Astrocyte (in vitro differentiated cells and primary cell): ENCODE measurements at places on chromosomes 6 and 20. TPM values are rescaled to one million over a fixed set of nuclear protein-coding genes. Genes with fewer than 3 reads are reported as not detected.
A peak's percentile ranks its signal among the peaks of the same experiment; 100 is the strongest.

The RSPO3 gene
- total RNA-seq: 2.6 and 4.5 TPM in 2 replicates

DNA sequence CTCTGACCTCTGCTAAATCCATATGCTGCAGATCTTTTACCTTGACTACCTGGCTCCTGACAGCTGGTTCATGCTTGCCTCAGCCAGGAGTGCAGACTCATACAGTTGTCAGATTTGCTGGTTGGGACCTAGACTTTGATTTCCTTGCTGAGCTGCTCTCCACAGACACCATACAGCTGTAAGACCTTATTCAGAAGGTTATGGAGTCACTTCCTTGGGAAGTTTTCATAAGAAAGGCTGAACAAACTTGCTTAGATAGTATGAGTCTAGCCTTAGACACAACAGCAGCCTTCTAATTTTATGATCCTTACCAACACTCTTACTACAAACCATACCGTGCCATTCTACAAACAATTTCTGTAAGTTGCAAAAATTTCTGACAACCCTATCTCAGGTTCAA, 102.9 kb downstream of the EDN1 start:
- H3K27me3 ChIP-seq: no peaks in the 10 kb centered on the region
- DNase-seq: no peak
- H3K4me3 ChIP-seq: no peak overlapping the region

DNA sequence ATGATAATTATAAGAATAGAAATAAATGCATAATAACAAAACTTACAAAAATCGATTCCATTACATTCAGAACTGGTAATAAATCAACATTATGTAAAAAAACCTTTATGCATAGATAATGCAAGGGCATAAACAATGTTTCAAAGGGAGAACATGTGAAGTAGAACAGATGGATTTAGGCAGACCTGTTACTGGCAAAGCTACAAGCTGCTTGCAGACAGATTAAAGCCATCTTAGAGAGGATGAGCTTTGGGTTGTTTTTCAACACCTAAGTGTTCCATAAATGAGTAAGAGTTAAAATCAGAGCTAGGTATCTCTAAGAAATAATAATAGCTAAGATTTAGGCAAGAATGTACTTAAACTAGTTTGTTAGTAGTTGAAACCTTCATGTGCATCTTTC, 37.2 kb downstream of the SNAP25 start:
- no peak overlapping the region for H3K27ac ChIP-seq
- H3K27me3 ChIP-seq: peaks cover 1% of the 10 kb centered on the region
- H3K36me3 ChIP-seq: no peaks in the 10 kb centered on the region
- no peak for DNase-seq
- no peak overlapping the region for H3K4me3 ChIP-seq

The STMND1 gene
- 0.16 TPM in 1 of 2 replicates, not detected in the other for total RNA-seq

The REM1 gene
- not detected in 2 replicates for total RNA-seq

The HAO1 gene
- 0.17 and 0.20 TPM in 2 replicates for total RNA-seq

The NKX2-2 gene
- not detected in 2 replicates for total RNA-seq

DNA sequence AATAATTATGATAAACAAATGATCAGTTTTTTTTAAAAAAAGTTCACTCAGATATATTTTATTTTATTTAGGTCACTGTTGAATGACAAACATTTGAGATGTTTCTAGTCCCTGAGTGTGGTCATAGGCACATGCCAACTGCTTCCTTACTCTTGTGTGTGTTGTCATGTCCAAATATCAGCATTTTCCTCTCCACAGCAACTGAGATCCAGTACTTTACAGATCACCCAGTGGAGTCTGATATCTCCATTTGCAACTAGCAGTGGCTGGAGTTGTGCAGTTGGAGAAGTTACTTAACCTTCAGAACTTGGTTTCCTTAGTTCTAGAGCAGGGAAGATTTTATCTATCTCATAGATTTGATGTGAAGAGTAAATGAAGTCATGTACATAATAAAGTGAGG, 101.3 kb downstream of the MYB start:
- no peaks in the 10 kb centered on the region for H3K27me3 ChIP-seq
- no peak overlapping the region for H3K4me3 ChIP-seq
- H3K36me3 ChIP-seq: no peaks in the 10 kb centered on the region
- H3K27ac ChIP-seq: no peak overlapping the region

DNA sequence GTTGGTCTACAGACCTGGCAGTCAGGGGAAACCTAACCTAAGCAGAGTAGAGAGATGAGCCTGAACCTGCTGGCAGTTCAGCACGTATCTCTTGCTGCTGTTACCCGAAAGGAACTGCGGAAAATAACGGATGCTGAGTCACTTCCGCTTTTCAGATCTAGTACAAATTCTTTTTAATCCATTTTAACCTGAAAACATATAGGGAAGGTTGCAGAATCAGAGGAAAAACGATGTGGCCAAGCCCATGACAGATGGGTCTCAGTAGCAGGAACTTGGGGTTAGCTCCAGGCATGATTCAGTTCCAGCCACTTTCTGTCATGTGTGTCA, 351.9 kb upstream of the PRND start:
- H3K27me3 ChIP-seq: peaks cover 4% of the 10 kb centered on the region
- H3K36me3 ChIP-seq: no peaks in the 10 kb centered on the region

DNA sequence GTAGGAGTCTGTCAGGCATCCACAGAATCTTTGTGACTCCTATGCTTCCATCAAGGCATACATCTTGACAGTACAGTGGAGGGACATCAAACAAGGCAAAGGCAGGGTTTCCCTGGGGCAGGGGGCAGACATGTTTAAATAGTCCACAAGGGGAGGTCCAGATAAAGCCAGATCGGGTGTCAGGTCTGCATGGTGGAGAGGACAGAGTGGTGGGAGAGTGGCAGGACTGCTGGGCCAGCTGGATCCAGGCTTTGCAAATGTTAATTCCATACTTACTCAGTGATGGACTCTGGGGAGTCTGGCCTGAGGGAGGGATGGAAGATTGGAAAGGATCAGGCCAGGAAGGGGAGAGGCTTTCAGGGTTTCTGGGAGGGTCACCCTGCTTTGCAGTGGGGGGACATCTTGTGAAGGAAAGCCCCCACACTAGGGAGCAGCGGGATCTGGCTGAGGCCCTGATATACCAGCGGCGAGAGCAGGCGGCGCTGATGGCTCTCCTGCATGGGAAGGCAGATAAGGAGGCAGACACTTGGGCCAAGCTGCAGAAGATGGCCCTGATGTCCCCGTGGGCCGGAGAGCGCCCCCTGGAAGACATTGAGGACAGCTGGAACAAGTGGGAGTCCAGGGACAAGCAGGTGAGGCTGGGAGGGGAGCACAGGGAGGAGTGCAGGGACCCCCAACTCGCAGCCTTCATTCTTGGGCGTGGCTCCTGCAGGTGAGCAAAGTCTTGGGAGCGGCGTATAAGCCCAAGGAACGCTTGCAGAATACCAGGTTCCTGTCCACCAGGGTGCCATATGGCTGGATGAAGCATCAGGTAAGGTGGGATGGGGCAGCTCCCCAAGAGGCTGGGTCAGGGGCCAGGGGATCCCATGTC, 44.6 kb downstream of the SUN5 start:
- no peak overlapping the region for H3K27ac ChIP-seq
- no peaks in the 10 kb centered on the region for H3K36me3 ChIP-seq
- no peak for DNase-seq
- no peaks in the 10 kb centered on the region for H3K27me3 ChIP-seq

- no peak overlapping the region for H3K4me3 ChIP-seq
- H3K36me3 ChIP-seq: no peaks in the 10 kb centered on the region
- H3K27me3 ChIP-seq: no peaks in the 10 kb centered on the region
- DNase-seq: no peak
- peaks cover 25% of the 10 kb centered on the region for H3K4me1 ChIP-seq
- H3K27ac ChIP-seq: no peak overlapping the region
These were observed 90.4 kb downstream of the CEBPB start for GRCh38 chr20:50280851-50281655.

The PDYN gene
- total RNA-seq: not detected in 2 replicates

The BRD2 gene
- 213 and 234 TPM in 2 replicates for total RNA-seq

GRCh38 chr6:23534351-23534750, 591.7 kb upstream of the NRSN1 start:
- no peak for DNase-seq
- H3K4me1 ChIP-seq: no peaks in the 10 kb centered on the region
- no peak overlapping the region for H3K4me3 ChIP-seq
- H3K36me3 ChIP-seq: no peaks in the 10 kb centered on the region

DNA sequence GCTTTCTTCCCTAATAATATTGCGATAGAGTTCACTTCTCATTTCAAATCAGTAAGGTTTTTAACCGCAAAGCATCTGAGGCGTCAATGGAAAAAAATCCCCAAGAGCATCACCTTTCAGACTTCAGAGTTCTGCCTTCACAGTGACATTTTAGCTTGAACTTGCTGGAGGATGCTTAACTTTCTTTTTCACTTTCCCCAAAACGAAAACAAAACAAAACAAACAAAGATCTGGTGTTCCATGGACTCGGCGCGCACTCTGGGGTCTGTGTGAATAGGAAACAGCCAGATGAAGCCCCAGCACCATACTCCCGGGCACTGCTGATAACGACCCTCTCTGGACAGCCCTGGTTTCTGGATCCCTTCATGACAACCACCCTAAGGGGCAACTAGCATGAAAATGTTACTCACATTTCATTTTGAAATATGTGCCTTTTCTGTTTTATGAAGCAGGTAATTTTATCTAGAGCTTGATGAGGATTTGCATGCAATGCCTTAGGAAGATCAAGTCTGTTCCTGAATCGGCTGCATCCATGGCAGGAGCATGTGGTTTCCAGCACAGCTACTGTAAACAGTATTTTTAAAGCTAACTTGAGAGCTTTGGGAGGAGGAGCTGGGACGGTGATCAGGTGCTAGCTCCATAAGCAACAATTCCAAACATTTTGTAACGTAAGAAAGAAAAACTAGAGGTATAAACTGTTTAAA, 44.5 kb downstream of the RAMACL start:
- H3K27ac ChIP-seq: no peak overlapping the region
- no peaks in the 10 kb centered on the region for H3K27me3 ChIP-seq
- peaks cover 4% of the 10 kb centered on the region for H3K36me3 ChIP-seq
- no peak overlapping the region for H3K4me3 ChIP-seq
- no peak for DNase-seq

- H3K36me3 ChIP-seq: no peaks in the 10 kb centered on the region
- no peak overlapping the region for H3K27ac ChIP-seq
- H3K4me3 ChIP-seq: no peak overlapping the region
- no peak for DNase-seq
- no peaks in the 10 kb centered on the region for H3K4me1 ChIP-seq
These were observed 97.8 kb upstream of the PREP start for GRCh38 chr6:105500693-105501092.

The FOXC1 gene
- 2.8 and 2.9 TPM in 2 replicates for total RNA-seq

- H3K4me3 ChIP-seq: no peak overlapping the region
- H3K27me3 ChIP-seq: no peaks in the 10 kb centered on the region
- H3K4me1 ChIP-seq: no peaks in the 10 kb centered on the region
- no peak for DNase-seq
These were observed 65.5 kb downstream of the SOBP start for GRCh38 chr6:107555449-107555848.

The MEI4 gene
- total RNA-seq: 0.54 and 0.58 TPM in 2 replicates

- no peaks in the 10 kb centered on the region for H3K27me3 ChIP-seq
- no peak overlapping the region for H3K27ac ChIP-seq
- H3K36me3 ChIP-seq: no peaks in the 10 kb centered on the region
- H3K4me1 ChIP-seq: no peaks in the 10 kb centered on the region
- no peak for DNase-seq
- H3K4me3 ChIP-seq: no peak overlapping the region
These were observed 18.9 kb downstream of the NPEPL1 start for GRCh38 chr20:58711266-58712051.

The TAAR8 gene
- total RNA-seq: not detected in 2 replicates

GRCh38 chr20:36872852-36873251, 3.1 kb upstream of the TLDC2 start:
- no peaks in the 10 kb centered on the region for H3K27me3 ChIP-seq
- H3K4me1 ChIP-seq: no peaks in the 10 kb centered on the region
- no peaks in the 10 kb centered on the region for H3K36me3 ChIP-seq
- no peak overlapping the region for H3K27ac ChIP-seq
- DNase-seq: no peak

DNA sequence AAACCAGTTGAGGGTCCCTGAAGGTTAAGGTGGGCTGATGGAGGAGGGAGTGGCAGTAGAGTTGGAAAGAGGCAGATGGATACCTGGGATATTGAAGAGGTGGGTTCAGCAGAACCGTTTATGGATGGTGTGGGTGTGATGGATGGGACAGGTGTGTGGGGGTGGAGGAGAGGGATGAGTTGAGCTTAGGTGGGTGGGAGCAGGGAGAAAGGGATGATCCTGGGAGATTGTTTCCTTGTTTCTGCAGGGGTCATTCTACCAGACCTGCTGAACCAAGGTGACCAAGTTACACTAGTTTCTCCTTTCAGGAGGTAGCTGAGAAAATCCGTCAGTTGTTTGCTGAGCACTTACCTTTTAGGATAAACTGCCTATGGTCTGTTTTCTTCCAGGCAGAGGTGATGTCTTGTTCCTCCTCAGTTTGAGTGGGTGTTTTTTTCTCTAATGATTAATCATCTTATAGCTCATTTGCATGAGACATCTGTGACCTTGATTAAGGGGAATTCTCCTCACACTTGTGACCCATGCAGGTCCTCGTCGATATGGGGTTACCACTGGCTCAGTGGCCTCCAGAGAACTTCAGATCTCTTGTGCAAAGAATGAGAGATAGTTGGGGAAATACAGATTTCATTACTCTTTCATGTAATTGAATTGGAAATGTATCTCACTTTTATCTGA, 53.0 kb downstream of the FARS2 start:
- no peak overlapping the region for H3K4me3 ChIP-seq
- H3K27ac ChIP-seq: no peak overlapping the region
- H3K4me1 ChIP-seq: no peaks in the 10 kb centered on the region
- no peaks in the 10 kb centered on the region for H3K36me3 ChIP-seq

DNA sequence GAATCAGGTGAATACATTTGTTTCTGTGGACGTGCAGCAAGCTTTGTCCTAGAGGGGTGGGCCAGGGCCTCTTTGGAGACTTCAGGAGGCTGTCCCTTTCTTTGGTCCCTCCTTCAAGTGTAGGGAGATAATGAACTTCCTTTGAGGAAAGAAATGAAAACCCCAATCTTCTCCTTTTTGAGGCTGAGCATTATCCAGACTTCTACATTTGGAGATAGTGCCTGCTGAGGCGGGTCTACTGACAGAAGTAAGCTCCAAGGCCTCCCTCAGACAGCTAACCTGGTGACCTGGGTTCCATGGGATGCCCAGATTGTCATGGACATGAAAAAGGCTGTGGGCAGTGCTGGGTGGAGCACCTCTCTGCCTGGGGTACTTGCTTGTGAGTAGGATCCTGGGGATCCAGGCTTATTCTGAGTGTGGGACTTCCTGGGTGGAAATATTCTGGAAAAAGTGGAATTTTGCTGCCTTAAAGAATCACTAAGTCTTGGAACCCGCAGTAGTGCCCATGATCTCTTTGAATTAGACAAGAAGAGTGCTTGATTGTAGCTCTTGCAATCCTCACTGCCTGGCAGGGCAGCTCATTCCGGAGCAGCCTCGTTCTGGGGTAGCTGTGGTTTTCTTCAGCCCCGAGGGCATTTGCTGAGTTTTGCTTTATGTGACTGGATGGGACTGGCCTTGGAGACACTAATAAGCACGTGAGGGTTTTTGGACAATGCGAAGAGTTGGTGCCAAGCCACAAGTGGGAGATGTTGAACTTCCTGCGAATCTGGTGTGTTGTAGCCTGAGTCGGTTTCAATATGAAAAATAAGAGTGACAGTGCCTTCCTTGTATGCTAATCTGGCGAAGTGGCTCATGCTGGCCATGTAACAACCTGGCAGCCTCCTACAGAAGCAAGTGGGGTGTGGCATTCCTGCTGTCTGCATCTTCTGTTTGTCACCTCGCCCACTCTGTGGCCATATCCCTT, 28.1 kb downstream of the SNRNP48 start:
- no peaks in the 10 kb centered on the region for H3K4me1 ChIP-seq
- no peaks in the 10 kb centered on the region for H3K36me3 ChIP-seq
- peak; percentile 56 for DNase-seq
- no peaks in the 10 kb centered on the region for H3K27me3 ChIP-seq
- no peak overlapping the region for H3K4me3 ChIP-seq
- no peak overlapping the region for H3K27ac ChIP-seq

- H3K4me3 ChIP-seq: no peak overlapping the region
- H3K27ac ChIP-seq: peak overlapping the region; percentile 32
- no peaks in the 10 kb centered on the region for H3K36me3 ChIP-seq
- H3K4me1 ChIP-seq: peaks cover 32% of the 10 kb centered on the region
- DNase-seq: peak; percentile 83
These were observed 20.2 kb upstream of the MDGA1 start for GRCh38 chr6:37717836-37718251.
